ENCODE measurements at places on chromosomes 2 and 18.

DNA sequence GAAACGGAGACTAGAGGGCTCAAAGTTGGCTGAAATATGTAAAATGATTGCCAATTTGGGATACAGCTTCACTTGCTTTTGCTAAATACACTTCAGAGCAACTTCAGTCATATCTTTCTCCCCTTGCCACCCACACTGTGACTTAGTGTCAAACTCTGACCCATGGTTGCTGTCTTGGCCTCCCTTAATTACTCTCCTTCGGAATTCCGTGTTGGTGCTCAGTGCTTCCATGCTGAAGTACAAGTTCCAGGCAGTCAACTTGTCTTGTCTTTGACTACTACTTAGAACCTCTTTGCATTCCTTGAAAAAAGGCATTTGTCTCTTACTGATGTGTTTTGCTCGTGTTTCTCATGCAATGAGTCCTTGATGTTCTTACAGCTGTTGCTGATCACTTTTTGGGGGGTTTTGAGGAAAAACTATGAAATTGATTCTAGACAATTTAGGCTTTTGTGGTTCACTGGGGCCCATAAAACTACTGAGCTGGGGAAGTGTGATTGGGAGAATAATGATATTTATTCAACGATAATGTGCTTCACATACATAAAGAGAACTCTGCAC is 146.0 kb downstream of the UBE2E3 start:
- no peak for DNase-seq

GRCh38 chr2:157732596-157732995 is 103.9 kb upstream of the ACVR1C start:
- DNase-seq, result no peak

GRCh38 chr18:40088130-40088529 is 1866.9 kb upstream of the PIK3C3 start:
- DNase-seq, result no peak

- DNase-seq, result no peak
Observed at GRCh38 chr2:189183170-189183569, 3.6 kb upstream of the COL5A2 start.

- no peak for DNase-seq
Observed at GRCh38 chr2:120299004-120299403, 46.4 kb downstream of the RALB start.

GRCh38 chr2:15038366-15039364 is 406.1 kb downstream of the LRATD1 start:
- no peak for DNase-seq
